ENCODE measurements at places on chromosomes 3 and 15.

GRCh38 chr3:48663489-48664312 lies 1.0 kb upstream of the CELSR3 start:
- peak; percentile 98 for DNase-seq

DNA sequence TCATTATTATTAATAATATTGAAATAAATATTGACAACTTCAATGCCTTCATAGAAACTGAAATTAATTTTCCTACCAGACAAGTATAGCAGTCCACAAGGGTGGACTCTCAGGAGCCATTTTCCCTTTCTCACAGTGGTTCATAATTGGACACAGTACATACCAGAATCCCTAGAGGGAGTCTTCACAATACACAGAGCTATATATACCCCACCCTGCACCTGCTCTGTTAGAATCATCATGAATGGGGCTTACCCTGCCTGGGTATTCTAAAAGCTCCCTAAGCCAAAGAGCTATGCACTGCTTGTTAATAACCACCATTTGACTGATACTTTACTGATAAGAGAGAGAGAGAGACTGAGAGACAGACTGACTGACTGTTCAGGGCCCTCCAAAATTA lies 134.9 kb downstream of the FEZF2 start:
- DNase-seq: no peak

DNA sequence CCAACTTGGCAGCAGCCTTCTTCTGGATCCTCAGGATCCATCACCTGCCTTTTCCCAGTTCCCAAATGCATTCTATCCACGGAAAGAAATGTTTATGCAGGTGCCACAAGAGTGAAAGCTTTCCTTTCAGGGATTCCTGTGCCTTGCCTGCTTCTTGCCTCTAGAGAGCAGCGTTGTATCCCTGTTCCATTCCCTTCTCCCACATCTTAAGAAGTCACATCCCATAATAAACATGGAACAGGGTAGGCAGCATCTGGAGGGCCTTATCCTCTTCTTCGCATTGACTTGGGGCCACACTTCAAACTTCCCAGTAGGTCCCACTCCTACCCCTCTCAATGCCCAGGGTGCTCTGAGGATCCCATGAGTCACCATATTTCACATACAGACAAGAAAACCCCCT lies 72.7 kb upstream of the DCLK3 start:
- DNase-seq: no peak

- DNase-seq: peak; percentile 60
Observed at GRCh38 chr3:186209810-186210752, 101.2 kb upstream of the ETV5 start.

DNA sequence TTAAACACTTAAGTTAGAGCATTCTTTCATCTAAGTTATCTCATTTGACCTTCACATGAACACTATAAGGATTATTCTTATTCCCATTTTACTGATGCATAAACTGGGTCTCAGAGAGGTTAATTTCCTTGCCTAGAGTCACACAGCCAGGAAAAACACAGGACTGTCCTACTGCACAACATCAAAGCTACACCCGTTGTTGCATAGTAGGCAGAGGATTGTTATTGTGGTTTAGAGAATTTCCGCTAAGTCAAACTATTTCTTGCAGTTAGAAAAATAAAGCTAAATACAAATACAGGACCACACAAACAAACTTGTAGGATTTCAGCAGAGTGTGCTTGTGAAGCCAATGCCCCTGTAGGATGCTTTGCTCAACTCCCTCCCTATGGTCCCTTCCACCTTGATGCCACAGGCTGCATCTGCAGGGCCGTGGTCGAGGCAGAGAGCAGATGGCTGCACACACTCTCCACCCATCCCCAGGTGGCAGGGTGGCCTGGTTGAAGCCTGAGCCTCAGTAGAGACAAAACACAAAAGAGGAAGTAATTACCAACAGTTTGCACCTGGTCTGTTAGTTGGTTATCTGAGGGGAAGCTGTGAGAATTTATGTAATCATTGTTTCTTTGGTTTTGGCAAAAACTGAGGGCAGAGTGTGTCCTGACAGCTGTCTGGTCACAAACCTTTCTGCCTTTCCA lies 41.1 kb upstream of the SKOR1 start:
- DNase-seq: no peak

All from AG10803 (cell line).